Stimulated activated CD8-positive, alpha-beta memory T cell treated with anti-CD3 and anti-CD28 coated beads, Interleukin-7, amount 100 ng/mL, for 4 hours (primary cell): ENCODE measurements at places on chromosomes 1 and 21.

- DNase-seq, result no peak
Observed at GRCh38 chr1:181601186-181601950, 118.1 kb downstream of the CACNA1E start.

- no peak for DNase-seq
Observed at GRCh38 chr1:231499148-231499763, 29.2 kb upstream of the TSNAX start.

GRCh38 chr21:44478124-44478800 is 23.0 kb downstream of the LRRC3 start:
- no peak for DNase-seq

DNA sequence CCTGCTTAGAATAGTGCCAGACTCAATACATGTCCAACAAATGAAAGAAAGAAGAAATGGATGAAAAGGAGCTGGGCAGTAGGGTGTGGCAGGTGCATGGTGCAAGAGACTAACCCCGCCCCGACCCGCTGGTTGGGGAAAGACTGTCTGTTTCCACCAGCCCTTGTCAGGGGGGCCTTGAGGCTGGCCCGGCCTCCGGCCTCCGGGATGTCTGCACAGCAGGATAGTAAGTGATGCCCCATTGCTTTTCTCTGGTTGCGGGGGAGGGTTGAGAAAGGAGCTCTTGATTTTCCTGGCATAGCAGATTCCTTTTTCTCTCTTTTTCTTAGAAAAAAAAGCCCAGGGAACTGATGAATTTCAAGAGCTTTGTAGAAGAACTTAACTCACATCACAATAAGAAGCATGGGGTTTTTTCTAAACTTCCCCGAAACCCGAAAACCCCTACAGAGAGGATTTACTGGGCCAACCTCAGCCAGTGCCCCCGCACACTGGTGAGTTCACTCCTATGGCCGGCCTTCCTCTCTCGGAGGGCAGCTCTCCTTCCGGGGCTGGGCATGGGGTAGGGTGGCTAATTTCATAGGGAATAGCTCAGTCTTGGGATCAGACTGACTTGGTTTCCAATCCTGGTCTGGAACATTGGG is 12.5 kb upstream of the TTC22 start:
- no peak for DNase-seq

DNA sequence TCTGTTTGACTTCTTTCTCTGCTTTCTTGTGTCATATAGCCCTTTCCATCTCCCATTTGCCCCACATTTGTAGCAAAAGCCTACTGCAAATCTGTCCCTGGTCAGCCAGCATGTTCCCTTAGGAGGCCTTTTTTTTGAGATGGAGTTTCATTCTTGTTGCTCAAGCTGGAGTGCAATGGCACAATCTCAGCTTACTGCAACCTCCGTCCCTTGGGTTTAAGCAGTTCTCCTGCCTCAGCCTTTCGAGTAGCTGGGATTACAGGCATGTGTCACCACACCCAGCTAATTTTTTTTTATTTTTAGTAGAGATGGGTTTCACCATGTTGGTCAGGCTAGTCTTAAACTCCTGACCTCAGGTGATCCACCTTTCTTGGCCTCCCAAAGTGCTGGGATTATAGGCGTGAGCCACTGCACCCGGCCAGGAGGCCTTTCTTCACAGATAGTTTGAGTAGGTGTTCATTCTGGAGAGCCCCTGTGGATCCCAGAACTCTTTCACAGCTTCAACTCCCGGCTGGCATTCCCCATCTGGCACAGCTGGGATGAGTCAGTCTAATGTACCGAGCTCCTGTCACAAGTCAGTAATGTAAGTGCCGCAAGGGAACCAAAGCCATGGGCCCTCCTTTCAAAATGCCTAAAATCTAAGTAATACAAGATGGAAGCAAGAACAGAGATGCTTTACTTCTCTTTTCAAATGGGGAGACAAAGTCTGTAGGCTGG is 9.4 kb upstream of the NHLH1 start:
- DNase-seq, result no peak

DNA sequence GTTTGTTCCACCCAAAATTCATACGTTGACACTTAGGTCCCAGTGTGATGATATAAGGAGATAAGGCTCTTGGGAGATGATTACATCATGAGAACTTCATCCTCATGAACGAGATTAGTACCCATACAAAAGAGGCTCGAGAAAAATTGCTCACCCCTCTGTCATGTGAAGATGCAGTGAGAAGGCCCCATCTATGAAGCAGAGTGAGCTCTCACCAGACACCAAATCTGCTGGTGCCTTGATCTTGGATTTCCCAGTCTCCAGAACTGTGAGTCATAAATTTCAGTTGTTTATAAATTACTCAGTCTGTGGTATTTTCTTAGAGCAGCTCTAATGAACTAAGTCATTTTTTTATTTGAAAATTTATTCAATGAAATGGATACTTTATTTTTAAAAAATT is 42.6 kb upstream of the USP25 start:
- DNase-seq, result no peak

GRCh38 chr1:94321662-94322061 is 84.3 kb upstream of the ARHGAP29 start:
- no peak for DNase-seq

GRCh38 chr1:225944387-225944786 is 3.4 kb upstream of the LEFTY2 start:
- DNase-seq, result no peak
